ENCODE measurements at places on chromosomes 2 and 18.

DNA sequence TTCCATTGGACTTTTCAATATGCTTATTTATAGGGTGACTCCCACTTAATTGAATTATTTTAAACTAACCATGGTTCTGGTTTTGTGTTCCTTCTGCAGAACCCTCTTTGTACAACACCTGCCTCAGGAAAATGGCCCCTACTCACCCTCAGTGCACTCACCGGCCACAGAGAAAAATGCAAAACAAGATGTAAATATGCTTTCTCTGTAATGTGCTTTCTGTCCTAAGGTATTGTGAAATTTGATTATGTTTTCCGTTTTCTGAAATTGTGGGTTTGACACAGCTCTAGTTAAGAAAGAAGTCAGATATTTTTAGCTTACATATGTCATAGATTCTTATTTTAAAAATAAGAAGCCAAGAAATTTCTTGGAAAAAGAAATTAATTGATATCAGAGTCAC is 357.7 kb upstream of the SMIM21 start:
- DNase-seq = no peak

- no peak for DNase-seq
Measured at GRCh38 chr2:237725661-237726060, 72.9 kb upstream of the RBM44 start.

GRCh38 chr2:46984642-46985476 is 69.3 kb upstream of the MCFD2 start:
- DNase-seq = no peak

GRCh38 chr2:127877626-127878025 is 8.1 kb downstream of the AMMECR1L start:
- no peak for DNase-seq

DNA sequence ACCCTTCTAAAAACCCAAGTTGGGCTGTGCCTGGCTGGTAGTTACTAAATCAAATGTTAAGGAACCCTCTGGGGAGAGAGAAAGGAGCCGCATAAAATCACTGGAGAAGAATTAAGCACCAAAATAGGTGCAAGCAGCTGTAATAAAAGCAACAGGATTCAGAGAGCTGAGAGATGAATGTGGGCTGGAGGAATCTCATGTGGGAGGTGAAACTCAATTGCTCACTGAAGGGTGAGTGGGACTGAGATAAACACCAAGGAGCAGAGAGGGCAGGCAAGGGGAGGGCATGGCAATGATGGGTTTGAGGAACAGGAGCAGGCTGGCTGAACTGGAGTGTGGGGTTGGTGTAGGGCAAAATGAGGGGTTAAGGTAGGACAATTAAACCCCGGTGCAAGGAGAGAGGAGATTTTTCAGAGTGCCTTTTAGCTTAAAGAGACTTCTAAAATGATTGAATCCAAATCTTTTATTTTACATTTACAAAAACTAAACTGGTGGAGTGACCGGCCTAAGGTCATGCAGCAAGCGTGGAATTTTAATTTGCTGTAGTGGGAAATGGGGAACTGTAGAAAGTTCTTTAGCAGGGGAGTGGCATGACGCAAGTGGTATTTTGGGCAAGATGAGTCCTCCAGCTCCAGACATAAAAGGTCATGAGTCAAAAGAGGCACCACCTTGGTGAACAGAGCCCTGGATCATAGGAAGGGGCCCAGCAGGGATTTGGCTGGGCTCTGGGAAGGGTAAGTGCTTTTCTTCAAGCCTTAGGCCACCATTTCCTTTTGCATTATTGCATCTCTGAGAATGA is 10.5 kb downstream of the PLB1 start:
- no peak for DNase-seq

GRCh38 chr2:3037196-3038194 is 340.1 kb downstream of the EIPR1 start:
- no peak for DNase-seq

- DNase-seq = no peak
Measured at GRCh38 chr2:46825939-46826568, 89.6 kb downstream of the MCFD2 start.

DNA sequence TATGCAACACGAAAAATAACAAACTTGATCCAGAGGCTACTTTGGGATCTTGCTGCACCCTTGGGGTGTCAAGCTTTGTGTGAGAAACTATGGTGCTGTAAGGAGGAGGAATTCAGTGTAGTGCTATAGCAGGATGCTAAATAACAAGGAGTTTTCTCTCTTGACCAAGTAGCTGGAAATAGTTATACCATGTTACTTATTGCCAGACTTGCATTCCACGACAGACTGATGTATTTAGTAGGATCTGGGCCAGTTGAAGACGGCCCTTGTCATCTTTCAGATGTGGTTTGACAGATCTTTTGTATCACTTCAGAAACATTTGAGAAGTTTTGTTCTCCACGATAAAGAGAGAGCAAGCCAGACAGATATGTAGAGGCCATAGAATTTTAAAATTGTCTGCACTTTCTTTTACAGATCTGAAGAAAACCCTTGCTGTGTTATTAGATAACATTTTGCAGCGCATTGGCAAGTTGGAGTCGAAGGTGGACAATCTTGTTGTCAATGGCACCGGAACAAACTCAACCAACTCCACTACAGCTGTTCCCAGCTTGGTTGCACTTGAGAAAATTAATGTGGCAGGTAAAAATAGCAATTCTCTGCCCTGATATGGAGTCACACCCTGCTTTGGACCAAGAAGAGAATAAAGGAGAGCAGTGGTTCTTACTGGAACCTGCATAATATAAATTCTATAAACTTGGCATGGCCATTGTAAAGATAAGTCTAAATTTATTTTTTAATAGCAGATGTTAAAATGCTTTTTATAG is 16.3 kb downstream of the MGAT5 start:
- DNase-seq = no peak

GRCh38 chr2:222447131-222447530 is 22.8 kb downstream of the SGPP2 start:
- no peak for DNase-seq

- DNase-seq = no peak
Measured at GRCh38 chr2:148557844-148558436, 86.6 kb upstream of the EPC2 start.

DNA sequence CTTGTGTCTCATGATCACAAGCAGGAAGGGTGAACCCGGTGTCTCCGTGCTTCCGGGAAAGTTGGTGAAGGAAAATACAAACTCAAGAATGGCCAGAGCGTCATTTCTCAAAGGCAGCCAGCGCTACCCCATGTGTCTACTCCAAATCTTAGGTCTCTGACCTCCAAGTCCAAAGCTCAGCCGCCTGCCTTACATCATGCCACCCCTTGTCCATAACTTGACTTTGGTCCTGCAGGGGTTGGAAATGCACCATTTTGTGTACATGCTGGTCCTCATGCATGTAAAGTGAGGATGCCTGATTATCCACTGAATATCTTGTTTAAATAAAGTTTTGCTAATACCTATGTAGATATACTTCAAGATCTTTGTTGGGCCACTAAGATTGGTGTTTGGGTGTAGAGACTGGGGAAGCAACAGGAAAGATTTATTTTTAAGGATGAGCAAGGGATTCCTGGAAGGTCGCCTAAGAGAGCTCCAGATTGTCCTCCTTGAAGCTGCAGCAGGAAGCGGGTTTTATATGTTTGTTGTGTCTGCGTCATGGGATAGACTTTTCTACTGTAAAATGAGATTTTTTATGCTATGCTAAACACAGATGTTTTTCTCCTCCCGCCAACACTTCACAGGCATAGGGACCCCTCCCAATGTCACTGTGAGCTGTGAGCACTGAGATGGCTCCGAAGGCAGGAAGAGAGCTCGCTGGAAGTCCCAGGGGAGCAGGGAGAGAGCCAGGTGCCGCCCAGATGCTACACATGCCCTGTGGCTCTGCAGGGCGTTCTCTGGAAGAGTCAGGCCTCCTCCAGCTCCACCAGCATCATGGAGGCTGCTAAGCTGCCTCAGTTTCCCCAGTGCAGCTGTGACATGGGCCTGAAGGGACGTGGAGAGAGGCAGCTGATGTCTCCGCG is 176.2 kb upstream of the HDAC4 start:
- DNase-seq = no peak

- DNase-seq = no peak
Measured at GRCh38 chr2:656676-657075, 20.5 kb downstream of the TMEM18 start.

DNA sequence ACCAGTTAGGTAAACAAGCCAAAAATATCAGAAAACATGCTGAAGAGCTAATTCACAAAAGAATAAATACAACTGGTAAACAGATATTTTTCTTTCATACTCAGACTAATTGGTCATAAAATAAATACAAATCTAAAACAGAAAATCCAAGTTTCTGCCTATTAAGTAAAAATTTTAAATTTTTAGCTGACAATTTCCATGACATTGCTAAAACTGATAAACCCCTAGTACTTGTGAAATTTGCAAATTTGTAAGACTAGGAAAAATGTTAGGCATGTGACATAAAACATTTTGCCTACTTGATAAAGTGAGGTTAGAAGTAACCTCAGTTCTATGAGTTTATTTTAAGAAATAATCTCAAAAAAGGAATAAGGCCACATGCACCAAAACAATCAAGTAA is 356.1 kb downstream of the LRATD1 start:
- DNase-seq = no peak

DNA sequence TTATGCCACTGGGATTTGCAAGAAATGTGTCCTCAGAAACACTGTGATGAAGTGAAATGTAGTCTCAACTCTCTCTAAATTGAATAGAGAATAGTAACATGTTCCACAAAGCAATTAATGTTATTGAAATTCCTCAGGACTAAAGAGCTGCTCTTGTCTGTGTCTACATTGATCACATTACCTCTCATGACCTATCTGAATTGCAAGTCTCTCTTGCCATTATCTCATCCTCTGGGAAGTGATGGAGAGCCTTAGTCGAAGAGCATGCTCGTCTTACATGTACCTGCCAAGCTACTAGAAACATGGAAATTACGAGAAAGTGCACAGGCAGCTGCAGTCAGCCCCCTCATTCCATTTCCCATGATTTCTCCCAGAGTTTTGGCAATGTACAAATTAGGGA is 561.1 kb upstream of the ZNF804A start:
- no peak for DNase-seq

GRCh38 chr18:77337604-77338003 is 88.0 kb downstream of the GALR1 start:
- no peak for DNase-seq

DNA sequence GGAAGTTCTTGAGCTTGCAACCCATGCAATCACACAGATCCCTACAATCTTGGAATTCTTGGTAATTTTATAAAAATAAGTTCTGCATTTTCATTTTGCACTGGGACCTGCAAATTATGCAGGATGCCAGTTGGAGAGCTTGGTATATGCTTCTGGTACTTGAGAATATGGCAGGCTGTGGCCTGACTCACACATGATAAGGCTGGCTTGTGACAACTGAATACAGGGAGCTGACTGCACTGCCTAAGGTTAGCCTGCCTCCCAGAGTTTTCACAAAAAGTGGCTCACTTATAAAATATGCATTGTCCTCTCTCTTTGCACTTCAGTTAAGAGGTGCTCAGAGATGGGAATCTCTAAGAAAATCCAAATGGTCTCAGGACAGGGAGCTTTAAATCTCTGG is 265.5 kb upstream of the KCNJ3 start:
- no peak for DNase-seq

DNA sequence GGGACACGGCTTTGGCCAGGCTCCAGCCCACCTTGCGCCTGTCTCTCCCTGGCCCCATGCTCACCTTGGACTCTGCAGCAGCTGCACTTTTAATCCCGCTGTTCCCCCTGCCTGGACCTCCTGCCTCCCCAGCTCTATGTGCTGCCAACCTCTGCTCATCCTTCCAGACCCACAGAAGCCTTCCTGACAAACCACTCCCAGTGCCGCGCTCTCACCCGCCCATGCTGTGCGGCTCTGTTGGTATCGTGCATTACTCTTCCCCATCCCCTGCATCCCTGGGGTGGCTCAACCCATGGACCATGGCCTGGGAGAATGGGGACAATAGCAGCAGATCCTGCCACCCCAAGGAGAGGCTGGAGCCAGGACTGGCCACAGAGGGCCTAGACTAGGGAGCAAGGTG is 303.6 kb downstream of the CELF4 start:
- no peak for DNase-seq

DNA sequence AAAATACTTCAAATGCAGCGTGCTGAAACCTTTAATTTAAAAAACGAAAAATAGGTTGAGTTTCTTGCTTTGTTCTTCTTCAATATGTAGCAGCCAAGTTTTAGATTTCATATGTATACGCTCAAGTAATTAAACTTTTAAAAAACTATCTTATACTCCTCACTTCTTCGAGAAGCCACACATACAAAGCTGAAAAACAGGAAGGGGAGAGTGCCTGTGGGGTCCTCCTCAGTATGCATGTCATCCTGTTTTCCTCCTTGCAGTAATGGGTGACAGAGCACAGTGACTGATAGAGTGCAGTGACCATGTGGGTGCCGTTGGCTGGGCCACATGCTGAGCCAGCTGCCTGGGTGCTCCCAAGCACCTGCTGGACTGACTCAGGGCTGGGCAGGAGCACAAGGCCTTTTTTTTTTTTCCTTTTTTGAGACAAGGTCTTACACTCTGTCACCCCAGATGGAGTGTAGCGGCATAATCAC is 33.3 kb downstream of the UXS1 start:
- no peak for DNase-seq

- DNase-seq = no peak
Measured at GRCh38 chr2:45494978-45495293, 116.1 kb downstream of the SRBD1 start.

DNA sequence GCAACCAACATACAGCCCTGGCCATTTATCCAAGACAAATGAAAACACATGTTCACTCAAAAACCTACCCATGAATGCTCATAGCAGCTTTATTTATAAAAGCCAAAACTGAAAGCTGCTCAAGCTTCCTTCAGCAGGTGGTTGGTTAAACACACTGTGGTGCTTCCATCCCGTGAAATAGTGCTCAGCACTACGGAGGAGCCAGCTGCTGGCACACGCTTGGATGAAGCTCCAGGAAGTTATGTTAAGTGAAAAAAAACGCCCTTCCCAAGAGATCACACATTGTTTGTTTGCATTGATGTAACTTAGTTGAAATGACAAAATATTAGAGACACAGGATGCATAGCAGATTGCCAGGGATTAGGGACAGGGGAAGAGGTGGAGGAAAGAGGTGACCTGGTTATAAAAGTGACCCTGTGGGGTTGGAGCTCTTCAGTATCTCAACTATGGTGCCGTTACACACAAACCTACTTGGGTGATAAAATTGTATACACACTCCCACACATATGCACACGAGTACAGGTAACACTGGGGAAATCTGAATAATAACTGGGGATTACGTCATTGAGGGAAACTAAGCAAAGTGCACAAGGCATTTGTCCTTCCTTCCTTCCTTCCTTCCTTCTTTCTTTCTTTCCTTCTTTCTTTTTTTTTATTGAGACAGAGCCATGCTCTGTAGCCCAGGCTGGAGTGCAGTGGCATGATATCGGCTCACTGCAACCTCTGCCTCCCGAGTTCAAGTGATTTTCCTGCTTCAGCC is 6.2 kb upstream of the ALPG start:
- no peak for DNase-seq

- DNase-seq = no peak
Measured at GRCh38 chr18:44096016-44096415, 584.7 kb upstream of the SETBP1 start.

DNA sequence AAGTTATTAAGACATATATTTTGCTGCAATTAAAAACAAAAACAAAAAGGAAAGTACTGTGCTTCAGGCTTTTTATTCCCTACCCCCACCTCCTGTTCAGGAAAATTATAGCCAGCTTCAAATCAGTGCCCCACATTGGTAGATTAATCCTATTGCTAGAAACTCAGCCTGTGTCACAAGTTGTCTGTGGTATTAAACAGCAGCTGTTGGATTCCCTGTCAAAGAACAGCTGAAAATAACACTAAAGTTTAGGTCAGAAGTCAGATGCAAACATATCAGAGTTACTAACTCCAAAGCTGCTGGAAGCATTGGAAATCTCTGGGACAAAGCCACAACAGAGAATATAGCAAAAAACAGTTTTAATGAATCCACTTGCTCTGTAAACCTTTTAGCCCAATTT is 818 bp upstream of the CCDC141 start:
- no peak for DNase-seq
